ENCODE measurements at places on chromosomes 6 and 20.

DNA sequence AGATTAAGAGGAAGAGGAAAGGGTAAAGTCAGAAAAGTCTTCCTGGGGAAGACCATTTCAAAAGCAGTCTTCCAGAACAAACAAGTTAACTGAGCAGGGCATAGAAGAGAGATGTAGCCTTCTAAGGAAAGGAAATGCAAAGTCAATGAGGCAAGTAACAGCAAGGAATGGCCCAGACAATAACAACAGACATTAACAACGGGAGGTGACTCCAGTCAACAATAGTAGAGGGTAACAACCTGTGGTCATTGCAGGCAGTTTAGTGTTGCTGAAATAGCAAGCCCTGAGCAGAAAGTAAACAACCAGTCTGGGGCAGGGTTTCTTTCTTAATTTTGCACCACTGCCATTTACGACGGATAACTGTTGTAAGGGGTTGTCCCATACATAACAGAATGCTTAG, 2.1 kb downstream of the MDN1 start:
- DNase-seq = no peak

DNA sequence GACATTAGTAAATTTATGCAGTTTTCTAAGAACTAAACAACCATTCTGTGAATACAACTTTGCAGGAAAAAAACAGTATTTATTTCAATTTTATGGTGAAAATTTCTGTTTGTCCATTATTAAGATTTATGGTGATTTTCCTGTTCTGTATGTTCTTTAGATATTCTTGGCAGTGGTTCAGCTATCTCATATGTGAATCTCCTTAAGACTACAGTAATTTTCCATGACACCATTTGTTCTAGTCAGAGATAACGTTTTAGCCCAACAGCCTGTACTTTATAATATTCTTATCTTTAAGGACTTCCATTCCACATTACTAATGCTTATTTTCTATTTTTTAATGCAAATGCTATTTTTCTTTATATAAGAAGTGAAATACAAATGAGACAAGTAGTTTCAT, 504.0 kb downstream of the RFPL4B start:
- no peak for DNase-seq

DNA sequence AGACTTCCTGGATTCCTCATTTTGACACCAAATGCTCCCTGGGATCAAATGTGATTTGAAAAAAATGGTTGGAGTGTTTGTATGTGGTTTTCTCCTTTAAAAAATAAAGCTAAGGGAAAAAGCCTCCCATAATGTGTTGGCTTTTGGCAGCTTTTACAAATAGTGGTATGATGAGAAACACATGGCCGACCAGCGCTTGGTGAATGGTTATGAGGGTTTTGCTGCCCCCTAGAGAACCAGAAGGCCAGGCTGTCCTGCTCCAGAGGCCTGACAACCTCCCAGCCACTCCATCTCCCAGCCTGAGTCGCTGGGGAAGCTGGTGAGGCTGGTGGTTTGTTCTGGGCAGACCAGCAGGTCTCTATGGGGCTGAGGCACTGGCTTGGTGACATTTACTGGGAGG, 69.3 kb downstream of the CLIC5 start:
- DNase-seq = no peak

DNA sequence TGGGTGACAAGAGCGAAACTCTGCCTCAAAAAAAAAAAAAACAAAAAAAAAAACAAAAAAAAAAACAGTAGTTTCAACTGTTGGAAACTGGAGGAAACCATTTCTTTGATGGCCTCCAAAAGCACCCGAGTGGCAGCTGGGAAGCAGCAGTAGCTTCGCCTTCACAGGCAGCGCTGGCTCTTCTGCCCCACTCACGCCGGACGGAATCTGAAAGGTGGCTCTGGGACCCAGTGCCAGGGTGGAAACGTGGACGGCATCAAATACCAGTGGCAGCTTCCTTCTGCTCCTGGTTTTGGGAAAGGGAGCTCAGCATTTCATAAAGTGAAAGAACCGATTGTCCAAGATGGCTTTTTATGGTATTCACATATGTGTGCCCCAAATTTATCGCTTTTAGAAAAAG, 159.4 kb downstream of the SMOC2 start:
- DNase-seq = no peak

DNA sequence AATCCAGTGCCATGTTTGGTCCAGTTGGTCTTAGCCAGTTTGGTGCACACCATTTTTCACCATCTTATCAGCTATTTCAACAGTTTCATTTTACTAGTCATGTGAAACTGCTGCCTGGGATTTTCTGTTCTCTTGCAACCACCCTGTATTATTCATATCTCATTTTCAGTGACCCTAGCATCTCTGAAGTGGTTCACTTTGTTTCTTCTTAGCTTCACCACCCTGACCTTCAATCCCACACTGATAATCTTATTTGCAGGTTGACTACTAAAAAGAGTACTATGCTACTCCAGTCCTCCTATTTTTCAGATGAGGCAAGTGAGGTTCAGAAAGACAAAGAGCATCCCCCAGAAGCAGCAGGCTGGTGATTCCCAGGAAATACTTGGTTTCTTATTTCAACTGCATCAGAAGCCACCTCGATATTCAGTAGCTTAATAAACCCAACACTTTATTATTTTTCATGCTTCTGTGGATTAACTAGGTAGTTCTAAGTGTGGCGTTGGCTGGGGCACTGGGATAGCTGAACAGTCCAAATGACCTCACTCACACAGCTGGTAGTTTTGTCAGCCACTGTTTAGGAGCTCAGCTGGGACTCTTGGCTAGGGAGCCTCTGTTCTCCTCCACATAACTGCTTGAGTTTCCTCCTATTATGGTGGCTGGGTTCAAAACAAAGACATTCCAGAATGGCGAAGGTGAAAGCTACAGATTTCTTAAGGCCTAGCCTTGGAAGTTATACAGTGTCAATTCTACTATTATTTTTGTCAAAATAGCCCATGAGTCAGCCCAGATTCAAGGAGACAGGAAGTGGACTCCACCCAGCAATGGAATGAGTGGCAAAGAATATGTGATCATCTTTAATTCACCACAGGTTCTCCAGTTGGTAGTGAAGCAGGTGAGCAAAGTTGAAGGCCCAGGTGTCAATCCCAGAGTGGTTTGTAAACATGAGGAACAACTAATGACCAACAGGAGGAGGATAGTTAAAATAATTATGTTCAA, 40.6 kb downstream of the BPIFB4 start:
- DNase-seq = no peak

- no peak for DNase-seq
These were observed 40.0 kb downstream of the MYLIP start for GRCh38 chr6:16168858-16169257.

DNA sequence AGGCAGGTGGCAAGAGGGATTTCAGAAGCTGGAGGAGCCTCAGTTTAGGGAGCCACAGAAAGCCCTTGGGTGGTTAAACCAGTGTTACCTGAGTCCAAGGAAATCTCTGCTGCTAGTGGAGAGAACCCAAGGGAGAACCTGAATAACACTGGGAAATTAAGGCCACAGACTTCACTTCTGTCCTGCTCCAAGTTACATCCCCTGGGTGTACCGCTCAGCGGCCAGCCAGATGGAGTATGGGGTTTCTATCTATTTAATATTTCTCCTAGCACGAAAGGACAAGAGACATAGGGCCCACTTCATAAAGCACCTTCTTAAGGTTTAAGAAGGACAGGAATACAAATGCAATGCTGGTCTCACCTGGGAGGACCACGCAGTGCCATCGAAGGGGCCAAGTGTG, 5.8 kb upstream of the CNKSR3 start:
- DNase-seq = no peak

- no peak for DNase-seq
These were observed 137.8 kb downstream of the BTBD9 start for GRCh38 chr6:38501931-38502330.

GRCh38 chr6:54236984-54237383, 71.3 kb upstream of the TINAG start:
- DNase-seq = no peak

DNA sequence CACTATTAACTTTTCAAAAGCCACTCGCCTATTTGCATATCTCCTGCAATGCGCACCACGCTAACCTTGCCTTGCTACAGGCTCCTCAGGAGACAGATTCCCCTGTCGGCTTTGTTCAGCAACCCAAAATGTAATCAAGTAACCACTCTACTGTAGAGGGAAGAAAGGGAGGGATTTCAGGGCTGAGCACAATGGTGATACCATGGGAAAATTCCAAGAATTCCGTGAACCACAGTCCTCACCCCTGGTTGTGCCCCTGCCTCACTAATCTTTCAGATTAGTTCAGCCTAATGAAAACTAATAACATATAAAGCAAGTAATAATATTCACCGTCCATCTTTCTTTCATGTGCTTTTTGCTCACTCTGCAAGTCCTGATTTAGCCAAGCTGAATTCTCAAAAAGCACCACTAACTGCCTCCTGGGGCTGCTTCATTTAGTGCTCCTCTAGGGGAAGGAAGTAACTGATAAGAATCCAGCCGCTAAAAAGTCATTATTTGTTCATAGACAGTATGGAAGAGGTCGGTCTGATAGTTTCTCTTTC, 6.6 kb downstream of the CITED2 start:
- DNase-seq = no peak

DNA sequence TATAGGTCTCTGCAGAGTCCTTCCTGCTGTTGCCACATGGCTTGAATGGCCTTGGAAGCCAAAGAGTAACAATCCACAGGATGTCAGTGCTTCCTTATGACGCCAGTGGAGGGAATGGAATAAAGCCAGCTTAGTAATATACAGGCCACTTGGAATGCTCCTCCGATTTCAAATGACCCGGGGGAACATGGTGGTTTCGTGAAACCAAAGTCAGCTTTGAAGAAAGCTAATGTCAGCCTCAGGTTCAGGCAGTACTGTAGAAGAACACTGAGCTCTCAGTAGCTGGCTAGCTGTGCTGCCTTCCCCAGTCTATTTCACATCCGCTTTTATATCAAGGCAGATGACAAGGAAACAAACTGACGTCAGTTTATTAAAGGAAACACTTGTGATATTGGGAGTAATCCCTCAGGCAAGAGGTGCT, 189.1 kb downstream of the DTNBP1 start:
- no peak for DNase-seq

GRCh38 chr6:108883172-108883571, 35.0 kb downstream of the ARMC2 start:
- no peak for DNase-seq
